ENCODE measurements at places on chromosomes 7 and 10.

- DNase-seq: no peak
Measured at GRCh38 chr10:70856454-70856853, 31.9 kb downstream of the PCBD1 start.

- DNase-seq: no peak
Measured at GRCh38 chr7:143073556-143073955, 21.4 kb downstream of the OR6V1 start.

GRCh38 chr10:72834183-72834825 lies 59.2 kb upstream of the OIT3 start:
- DNase-seq: no peak

DNA sequence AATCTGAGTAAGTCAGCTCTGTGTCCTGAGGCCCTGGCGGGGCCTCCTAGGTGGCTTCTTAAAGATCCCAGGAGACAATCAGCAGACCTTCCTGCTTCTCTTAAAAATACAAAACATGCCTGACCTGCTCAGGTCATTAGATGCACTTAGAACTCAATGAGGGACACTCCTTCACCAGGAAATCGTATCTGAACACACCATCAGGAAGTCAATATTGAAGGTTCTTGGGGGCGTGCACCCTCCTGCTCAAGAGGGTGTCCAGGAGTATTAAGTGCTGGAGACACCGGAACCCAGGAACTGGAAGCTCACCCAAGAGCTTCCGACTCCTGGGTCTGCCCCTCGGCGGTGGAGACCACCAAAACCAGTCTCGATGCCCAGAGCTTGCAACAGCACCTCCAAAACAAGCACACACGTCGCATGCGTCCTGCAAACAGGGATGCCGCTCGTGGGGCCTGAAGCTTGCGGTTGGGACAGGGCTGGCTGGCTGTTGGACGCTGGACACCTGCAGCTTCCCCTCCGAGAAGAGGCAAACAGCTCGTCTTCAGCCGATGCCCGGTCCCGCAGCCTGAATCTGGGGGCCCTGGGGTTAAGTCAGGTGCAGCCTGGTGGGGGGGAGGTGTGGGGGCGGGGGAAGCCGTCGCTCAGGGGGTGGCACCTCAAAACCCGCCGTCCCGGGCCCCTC lies 803 bp downstream of the RAPGEF5 start:
- no peak for DNase-seq

GRCh38 chr7:68604541-68604940 lies 993.7 kb upstream of the AUTS2 start:
- DNase-seq: no peak

DNA sequence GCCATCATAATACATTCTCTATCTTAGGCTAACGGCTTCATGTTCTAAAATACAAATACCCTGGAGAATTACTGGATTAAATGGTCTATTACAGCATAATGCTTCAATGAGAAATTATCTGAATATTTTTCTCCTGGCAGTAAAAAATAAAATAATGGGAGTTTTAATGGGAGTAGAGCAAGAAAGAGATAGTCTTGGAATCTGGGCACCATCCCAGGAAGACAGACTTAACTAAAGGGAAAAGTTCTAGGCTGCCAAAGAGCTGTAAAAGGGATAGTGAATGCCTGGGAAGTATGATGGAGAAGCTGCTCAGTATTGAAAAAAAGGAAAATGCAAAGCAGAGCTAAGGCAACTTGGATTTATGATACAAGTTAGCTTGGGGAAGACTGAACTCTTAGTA lies 12.1 kb upstream of the SYPL1 start:
- DNase-seq: no peak

DNA sequence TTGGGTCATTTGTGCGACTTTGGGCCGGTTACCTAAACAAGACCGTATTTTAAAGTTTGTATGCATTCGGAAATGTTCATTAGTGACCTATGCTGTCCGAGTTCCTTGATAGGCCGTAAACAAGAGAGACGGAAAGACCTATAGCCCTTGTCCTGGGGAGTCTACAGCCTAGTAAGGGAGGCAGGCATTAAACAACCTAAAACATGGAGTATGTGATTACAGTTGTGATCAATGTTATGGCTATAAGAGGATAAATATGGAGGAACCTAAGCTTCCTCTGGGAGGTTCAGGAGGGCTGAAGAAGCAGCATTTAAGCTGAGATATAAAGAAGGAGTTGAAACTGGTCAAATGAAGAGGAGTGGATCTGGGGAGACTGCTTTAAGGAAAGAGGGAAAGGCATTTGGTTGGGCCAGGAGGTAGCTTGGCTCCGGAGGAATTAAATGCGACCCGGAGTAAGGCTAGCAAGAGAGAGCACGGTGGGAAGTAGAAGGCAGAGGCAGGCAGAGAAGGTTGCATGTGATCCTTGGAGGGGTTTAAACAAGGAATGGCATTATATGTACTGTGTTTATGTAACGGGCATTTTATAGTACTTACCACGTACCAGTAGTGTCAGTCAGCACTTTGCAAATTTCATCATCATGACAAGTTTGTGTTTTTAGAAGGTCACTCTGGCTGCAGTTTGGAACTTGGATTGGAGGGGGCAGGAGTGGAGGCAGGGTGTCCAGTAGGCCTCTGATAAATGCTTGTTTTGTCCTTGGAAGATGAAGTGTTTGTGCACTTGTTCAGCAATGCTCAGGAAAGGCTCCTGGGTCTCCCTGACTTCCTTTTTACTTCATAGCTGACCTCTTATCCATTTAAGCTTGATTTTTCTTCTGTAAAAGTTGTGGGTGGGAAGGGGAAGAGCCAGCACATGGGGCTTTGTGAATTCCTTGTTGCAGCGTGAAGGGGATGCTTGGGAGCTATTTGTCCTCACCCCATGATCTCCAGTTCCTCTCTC lies 1.0 kb upstream of the AVPI1 start:
- no peak for DNase-seq

GRCh38 chr10:65470986-65471385 lies 1454.8 kb upstream of the LRRTM3 start:
- no peak for DNase-seq
